ENCODE measurements at places on chromosomes 7 and 10.
A peak's percentile ranks its signal among the peaks of the same experiment; 100 is the strongest.

DNA sequence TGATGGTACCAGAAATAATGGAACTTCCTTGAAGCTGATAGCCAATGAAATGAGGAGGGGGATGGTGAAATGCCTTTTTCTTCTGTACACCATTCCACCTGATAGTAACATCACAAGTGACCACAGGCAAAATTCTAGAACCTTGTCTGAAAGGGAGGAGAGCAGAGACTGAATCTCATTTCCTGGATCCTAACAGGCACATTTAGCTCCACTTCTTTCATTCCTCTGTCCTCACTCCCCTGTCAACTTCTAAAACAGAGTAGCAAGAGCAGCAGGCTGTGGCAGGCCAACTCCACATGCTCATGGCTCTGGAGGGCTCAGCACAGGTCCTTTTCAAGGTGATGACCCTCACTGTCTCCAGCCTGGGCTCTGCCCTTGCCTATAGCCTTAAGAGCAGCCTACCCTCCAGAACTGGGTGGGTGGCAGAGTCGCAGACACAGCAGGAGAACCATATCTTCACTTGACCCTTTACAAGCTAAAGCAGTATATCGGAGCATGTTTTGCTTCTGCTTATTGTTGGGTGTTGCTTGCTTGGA is at the start of gene LRRC18:
TSS of gene LRRC18 (minus strand) at position 51 of the 536 bp plus-strand sequence. CDS start 25,685 bp downstream, outside the sequence.
- peak; percentile 23 for DNase-seq

- no peak for DNase-seq
These were observed 593.5 kb upstream of the MGMT start for GRCh38 chr10:128873411-128874054.

GRCh38 chr10:77164616-77165311 is 472.8 kb downstream of the KCNMA1 start:
- DNase-seq = peak; percentile 49

GRCh38 chr10:129658376-129659072 is 191.5 kb downstream of the MGMT start:
- peak; percentile 60 for DNase-seq

GRCh38 chr10:29409241-29410054 is 120.6 kb downstream of the LYZL1 start:
- no peak for DNase-seq

DNA sequence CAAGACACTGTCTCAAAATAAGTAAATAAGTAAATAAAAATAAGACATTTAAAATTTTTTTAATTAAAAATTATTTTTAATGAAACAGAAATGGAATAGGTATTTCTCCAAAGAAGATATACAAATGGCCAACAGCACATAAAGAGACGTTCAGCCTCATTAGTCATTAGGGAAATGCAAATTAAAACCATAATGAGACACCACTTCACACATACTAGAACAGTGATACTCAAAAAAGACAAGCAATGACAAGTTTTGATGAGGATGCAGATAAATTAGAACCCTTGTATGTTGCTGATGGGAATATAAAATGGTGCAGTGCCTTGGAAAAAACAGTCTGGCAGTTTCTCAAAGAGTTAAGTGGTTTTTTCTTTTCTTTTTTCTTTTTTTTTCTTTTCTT is 26.5 kb upstream of the C10orf67 start:
- DNase-seq = no peak

DNA sequence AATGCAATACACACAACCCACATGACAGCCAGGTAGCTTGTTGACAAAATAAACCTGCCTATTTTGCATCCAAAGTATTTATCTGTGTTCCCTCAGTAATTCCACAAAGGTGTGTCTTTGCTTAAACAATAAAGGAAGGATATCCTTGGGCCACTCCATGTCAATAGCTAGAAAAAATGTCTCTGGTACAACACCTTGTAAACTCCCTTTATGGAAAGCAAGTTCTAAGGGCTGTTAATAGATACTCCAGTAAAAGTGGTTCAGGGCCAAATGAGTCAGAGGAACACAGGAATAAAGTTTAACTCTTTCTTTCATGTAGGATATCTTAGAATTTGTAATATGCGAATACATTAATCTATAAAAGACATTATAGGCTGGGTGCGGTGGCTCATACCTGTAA is 96.9 kb upstream of the LRRTM3 start:
- DNase-seq = no peak

DNA sequence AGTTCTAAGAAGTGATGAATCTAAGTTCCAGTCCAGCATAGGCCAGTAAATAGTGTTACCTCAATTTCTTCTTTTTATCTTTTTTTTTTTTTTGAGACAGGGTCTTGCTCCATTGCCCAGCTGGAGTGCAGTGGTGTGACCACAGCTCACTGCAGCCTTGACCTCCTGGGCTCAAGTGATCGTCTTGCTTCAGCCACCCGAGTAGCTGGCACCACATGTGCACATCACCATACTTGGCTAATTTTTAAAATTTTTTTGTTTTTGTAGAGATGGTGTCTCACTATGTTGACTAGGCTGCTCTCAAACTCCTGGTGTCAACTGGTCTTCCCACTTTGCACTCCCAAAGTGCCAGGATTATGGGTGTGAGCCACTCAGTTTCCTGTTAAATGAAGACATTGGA is 126.6 kb upstream of the LYZL2 start:
- DNase-seq = no peak
